Prostate gland (tissue), 2 donors: ENCODE measurements at places on chromosomes 12 and 14.

DNA sequence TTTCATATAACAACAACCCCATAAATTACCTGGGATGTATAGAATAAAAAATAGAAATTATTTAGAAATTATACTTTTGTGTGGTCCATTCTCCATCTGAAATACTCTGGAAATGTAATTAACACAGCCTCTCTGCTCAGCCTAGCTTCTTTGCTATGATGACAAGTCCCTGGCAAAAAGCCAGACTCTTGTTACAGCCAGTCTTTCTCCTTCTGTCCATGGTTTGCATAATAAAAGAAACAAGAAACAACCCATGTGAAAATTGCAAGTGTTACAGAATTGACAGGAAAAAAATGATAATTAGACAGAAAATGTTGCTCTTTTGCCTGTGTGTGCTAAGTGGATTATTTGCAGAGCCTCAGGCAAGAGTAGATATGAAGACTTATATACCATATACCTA, 61.3 kb downstream of the C12orf50 start:
- no peak for DNase-seq

DNA sequence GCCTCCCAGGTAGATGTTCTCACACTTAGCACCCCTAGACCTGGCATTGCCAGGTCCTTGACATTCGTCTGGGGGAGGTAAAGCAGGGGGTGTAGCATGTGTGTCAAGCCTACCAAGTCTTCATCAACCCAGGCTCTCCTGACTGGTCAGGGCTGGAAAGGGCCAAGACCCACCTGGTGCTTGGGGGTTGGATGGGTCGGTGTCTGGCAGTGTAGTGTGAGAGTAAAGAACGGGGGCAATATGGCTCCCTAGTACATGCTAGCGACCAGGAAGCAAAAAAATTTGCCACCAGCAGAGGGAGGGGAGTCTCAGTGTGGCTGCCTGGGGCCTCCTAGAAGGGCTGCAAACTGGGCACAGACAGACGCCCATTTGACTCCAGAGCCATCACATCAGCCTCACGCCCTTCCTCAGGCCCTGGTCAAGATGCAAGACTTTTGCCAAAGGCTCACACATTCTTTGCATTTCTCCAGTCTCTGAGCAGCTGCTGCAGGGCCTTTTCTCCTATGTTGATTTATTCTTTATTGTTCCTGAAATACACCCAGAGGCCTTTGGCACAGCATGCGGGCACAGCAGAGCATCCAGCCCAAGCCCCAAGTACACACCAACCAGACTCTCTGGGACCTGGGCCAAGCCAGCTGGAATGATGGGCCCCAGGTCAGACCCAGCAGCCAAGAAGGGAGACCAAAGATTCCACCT, 38.3 kb upstream of the PNMA1 start:
- DNase-seq, result peak; percentile 92

DNA sequence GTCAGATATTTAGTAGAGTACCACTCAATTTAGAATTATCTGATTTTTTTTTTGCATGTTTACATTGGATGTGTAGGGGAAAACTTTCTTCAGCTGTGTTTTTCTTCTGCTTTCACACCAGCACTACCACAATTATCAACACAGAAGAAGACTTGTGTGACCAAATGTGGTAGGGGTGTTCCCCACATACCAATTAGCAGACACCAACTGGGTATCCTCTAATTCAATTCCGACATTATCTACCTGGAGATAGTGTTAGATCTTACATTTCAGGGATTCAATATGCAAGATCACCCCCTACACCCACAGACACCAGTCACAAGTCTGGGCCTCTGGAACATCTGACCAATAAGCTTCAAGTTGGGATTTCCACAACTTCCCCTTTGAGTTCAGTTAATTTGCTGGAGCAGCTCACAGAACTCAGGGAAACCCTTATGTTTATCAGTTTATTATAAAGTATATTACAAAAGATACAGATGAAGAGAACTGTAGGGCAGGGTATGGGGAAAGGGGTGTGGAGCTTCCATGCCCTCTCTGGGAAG, 4.1 kb upstream of the KLRG1 start:
- DNase-seq, result no peak

GRCh38 chr14:56173365-56173922, 55.2 kb downstream of the PELI2 start:
- no peak for DNase-seq

GRCh38 chr12:20429852-20430251, 61.5 kb downstream of the PDE3A start:
- DNase-seq, result no peak

GRCh38 chr12:124126950-124127655, 154.1 kb downstream of the ZNF664 start:
- DNase-seq, result no peak

GRCh38 chr14:50947446-50947845, 3.2 kb upstream of the PYGL start:
- DNase-seq, result no peak

DNA sequence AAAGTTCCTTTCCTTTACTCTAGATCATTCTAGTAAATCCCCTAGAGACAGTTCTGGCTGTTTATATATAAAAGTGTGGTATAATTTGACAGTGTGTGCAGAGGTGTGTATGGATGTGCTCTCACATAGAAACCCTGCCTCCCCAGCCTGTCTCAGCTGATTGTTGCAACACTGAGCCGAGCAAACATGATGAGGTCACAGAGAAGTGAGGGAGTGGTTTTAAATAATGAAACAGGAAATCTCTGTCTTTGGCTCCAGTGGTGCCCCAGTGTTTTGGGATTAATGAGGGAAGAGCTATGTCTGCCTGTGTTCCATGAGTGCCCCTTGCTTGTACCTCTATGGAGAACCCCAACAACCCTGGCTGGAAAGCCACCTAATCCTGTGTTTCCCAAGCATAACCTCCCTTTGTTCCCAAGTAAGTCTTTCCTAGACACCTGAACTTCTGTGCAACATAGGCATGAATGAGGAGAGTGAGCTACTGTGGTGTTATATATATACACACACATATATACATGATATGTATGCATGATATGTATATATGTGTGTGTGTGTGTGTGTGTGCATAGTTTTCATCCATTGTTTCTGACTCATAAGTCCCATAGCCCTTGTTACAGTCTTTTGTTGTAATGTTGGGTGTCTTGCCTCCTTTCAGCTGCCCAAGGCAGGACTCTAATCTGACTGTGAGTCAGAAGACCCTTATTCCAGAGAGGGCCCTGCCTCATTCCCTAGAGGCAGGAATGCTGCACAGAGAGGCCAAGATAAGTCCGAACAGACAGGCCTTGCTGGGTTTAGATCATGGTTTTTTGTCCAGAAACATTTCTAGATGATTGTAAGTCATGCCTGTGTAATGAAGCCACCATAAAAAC, 18.0 kb downstream of the TRAF3 start:
- DNase-seq, result peak; percentile 63

GRCh38 chr12:111033281-111034082, 113.1 kb upstream of the MYL2 start:
- DNase-seq, result peak; percentile 21

DNA sequence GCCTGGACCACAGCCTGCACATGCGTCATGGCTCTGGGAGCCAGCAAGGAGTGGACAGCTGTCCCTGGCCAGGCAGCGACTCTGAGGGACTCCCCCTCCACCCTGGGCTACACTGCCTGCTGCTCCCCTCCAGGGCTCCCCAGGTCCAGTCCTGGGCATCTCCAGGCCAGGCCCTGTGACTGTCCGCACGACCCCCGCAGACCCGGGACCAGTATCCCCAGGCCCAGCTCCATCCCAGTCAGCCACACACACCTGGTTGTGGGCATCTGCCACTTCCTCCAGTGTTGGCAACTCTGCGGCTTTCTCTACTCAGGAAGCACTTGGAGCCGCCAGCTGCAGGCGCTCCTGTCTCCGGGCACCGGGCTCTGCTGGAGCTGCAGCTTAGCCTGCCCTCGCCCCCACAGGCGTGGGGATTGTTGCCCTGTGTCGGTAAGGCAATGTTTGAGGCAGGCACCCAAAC, 2.4 kb downstream of the ULK1 start:
- no peak for DNase-seq

GRCh38 chr12:72041811-72042210, 103.2 kb downstream of the TPH2 start:
- DNase-seq, result no peak

- DNase-seq, result no peak
Observed at GRCh38 chr14:61553730-61554641, 141.3 kb upstream of the HIF1A start.

DNA sequence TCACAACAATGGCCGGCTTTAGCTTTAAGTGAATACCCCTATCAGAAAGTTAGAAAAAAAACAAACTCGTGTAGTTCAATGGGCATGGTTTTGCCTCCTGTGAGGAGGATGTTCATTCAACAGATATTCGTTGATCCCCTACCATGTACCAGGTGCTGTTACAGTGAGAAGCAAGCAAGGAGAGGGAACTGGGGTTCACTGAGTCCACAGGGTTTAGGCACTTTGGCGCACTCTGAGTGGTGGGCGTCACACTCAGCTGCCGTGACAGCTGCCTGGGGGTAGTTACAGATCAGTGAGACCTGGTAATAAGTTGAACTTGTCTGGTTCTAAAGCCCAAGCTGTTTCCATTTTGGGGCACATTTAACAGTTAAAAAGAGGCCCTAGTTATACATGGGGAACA, 74.2 kb downstream of the PAPOLA start:
- no peak for DNase-seq

- DNase-seq, result no peak
Observed at GRCh38 chr14:65286443-65286842, 126.1 kb upstream of the FUT8 start.

DNA sequence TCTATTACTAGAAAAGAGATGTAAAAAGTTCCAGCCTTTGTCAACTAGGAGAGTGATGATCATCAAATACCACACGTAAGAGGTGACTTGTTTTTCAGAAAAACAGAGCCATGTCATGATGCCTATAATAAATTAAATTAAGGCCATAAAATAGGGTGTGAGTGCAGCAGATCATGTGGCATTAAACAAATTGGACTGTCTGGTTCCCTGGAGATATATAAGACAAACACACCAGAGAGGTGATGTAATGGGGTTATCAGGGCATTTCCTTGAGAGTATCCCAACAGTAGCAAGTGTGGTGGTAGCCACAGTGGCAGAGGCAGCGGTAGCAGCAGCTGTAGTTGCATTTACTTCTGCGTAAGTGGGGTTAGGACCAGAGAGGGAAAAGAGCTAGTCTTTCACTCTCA, 14.6 kb upstream of the GALNT6 start:
- DNase-seq, result no peak

DNA sequence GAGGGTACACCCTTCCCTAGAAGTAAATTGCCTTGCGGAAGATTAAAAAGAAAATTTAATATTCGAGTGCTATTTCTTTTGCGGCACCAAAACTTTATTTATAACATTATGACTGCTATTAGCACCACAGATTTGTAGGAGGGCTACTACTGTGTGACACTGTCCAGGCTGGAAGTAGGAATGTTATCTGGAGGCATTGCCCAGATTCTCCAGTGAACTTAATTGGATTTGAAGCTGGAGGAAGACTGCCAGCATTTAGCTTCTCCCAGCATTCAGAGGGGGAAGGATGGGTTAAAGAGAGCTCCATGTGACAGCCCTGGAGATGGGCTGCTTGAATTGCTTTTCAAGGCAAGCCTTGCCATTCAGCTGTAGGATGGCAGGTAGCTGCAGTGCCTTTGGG, 107.0 kb upstream of the RBM19 start:
- DNase-seq, result no peak

DNA sequence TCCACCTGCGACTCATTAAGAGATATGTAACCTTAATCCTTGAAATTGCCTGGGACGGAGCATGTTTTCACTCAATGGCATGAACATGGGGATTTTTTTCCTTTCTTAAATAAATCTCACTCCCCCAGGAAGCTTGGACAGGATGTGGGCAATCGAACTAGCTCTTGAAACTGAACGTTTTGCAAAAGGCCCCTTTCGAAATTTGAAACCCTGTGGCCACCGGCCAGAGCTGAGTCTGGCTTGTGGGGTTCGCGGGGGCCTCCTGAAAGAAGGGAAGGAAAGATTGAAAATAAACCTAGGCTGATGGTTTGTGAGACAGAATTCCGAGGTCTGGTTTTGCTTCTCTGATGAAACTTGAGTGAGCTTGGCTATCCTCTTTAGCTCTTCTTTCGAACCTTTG, 101.4 kb upstream of the RTL1 start:
- no peak for DNase-seq

GRCh38 chr14:73795974-73796373, 55.7 kb upstream of the PTGR2 start:
- no peak for DNase-seq
